Hematopoietic multipotent progenitor cell (in vitro differentiated cells): ENCODE measurements at places on chromosomes 1 and 21.
A peak's percentile ranks its signal among the peaks of the same experiment; 100 is the strongest.

- DNase-seq = no peak
Measured at GRCh38 chr1:29315876-29316275, 79.6 kb downstream of the PTPRU start.

DNA sequence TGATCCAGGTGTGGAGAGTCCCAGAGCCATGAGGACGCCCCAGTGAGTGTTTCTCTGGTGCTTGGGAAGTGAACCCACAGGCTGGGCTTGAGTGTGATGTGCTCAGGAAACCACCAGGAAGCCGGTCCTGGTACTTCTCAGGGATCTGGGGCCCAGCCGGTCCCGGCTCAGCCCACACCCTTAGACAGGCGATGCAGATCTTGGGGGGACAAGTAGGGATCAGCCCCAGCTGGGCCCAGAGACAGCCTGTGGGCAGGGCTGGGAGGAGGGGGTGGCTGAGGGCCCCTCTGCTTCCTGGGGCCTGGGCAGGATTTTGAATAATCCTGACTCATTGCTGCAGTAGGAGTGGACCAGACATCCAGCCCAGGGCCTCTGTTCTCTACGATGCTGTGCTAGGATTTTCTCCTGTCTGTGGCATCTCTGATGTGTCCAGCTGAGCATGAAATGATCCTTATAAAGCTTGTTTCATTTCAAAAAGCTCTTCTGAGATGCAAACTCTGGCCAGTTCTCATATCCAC lies 698.0 kb downstream of the PTPRU start:
- no peak for DNase-seq

GRCh38 chr1:58585166-58585565 lies 8.1 kb upstream of the TACSTD2 start:
- DNase-seq = no peak

- DNase-seq = no peak
Measured at GRCh38 chr21:43305336-43305665, 121.6 kb downstream of the SIK1 start.

DNA sequence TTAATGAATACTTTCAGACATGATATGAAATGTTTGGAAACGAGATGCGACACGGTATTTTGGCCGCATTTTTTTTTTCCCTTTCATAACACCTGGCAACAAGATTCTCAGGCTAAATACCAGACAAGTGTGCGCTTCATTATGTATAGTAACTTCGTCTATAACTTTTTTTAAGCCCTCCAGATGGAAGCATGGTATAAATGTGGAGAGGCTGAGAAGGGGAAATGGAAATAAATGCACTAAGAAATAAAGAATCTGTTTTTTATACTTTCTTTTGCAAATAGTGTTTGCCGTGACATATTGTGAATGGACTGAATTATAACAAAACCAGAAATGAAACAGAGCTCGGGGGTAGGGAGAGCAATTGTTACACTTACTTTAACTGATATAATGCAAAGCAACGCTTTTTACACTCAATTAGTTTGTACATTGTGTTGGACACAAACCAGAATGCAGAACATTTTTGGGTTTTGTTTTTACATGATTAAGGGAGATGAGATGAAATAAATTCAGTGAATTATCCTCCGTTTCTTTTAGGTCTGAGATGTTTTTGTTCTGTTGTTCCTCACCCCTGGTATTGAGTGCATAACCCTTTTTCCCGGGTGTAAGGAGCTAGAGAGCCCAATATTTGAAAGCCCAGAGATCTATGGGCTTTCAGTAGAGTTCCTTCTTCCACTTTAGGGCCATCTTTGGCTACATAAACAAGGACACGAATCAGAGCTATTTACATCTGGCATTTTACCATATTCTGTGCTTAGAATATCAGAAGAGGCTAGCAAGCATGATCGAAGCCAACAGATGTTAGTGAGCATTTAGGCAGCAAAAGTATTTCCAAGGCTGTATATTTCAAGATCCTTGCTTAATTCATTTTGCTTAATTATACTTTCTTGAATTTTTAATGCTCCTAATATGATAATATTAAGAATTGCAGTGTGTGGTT lies 478.0 kb downstream of the CAMTA1 start:
- no peak for DNase-seq

- no peak for DNase-seq
Measured at GRCh38 chr1:7405844-7406500, 365.1 kb upstream of the VAMP3 start.

DNA sequence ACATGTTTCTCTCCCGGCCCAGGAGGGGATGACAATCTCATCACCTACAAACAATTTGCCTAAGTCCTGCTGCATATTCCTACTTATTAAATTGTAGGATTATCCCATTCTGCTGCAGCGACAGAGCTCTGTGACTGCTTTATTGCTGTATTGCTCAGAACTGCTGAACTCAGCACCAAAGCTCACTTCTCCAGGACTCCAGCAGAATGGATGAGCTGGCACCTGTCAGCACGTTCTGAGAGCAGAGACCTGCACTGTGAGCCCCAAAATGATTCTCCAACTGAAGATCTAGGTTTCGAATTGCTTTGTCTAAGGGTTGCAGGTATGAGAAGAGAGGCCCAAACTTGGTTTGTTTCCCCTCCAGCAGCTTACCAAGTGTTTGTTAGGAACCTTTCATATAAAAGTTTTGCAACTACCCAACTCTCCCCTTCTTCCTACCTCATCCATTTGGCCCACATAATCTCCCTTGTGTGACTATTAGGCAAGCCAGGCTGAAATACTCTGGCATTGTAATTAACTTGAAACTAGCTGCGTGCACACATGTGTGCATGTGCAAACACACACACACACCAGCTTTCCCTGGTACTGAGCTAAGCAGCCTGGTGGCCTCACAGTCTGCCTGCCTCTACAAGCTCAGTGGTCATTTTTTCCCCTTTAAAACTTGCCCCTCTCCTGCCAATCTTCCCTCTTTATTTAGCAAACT lies 161.4 kb upstream of the CAMK1G start:
- DNase-seq = no peak

DNA sequence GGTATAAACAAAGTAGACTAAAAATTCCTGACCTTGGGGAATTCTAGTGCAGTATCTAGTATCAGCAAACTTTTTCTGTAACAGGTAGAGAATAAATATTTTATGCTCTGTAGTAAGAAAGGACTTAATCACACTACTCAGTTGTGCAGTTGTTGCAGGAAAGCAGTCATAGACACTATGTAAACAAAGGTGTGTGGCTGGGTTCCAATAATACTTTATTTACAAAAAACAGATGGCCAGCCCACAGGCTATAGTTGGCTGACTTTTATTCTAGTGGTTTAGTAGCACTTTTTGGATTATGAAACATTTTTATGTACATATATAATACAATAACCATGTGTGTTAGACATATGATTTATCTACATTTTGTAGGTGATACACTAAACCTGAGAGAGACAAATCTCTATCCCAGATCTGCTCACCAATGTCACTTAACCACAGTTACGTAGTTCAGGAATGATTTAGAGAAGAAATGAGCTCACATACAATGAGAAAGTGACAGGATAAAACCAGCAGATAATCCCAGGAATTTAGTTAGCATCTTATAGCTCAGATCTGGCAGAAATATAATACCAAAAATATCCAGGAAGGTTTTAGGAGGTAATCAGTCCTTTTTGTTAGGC lies 56.1 kb downstream of the MIER1 start:
- DNase-seq = no peak

- DNase-seq = no peak
Measured at GRCh38 chr1:42932442-42932941, 26.2 kb downstream of the SLC2A1 start.

DNA sequence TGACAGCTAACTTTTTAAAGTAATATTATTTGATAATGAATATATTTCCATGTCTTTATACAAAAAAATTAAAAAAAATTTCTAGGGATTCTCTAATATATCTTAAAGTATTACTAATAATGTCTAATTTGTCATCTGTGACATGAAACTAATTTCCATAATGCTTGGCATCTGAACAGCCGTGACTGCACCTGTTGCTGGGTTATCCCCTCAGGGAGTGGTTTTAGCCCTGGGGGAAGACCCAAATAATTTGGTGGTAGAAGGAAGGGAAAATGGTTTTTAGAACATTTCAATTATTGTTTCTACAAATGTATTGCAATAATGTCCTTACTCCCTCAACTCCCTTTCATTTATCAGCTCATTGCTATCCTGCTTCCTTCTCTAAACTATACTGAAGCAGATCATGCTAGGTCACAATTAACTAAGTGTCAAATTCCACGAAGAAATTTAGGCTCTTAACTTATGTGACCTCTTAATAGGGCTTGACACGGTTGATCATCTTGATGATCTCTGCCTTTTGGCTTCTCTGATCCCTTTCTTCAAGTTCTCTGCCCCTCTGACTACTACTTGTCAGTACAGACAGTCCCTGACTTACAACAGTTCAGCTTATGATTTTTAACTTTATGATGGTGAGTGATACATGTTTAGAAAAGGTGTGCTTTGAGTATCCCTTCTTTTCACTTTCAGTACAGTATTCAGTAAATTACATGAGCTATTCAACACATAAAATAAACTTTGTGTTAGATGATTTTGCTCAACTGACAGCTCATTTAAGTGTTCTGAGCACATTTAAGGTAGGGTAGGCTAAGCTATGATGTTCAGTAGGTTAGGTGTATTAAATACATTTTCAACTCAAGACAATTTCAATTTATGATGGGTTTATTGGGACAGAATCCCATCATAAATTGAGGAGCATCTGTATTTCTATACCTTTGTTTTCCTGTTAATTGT lies 26.4 kb upstream of the DPH5 start:
- peak; percentile 5 for DNase-seq

GRCh38 chr1:6347641-6348487 lies 45.7 kb downstream of the ACOT7 start:
- DNase-seq = peak; percentile 54

- DNase-seq = peak; percentile 53
Measured at GRCh38 chr1:1371746-1372711, 3.0 kb downstream of the AURKAIP1 start.

DNA sequence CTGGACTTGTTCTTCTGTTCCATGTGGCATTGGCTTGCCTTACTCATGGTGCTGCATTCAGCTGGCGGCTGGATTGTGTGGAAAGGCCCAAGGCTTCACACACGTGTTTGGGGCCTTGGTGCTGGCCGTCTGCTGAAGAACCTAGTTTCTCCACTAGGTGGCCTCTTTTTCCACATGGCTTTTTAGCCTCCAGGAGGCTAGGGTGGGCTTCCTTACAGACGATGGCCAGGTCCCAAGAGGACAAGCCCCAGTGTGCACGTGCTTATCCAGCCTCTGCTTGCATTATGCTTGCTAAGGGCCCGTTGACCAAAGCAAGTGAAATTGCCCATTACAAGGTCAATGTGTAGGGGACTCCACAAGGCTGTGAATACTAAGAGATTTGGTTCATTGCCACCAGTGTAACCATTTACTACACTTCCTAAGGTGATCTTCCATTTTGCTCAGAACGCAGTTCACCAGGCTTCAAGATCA lies 47.5 kb upstream of the FOXO6 start:
- no peak for DNase-seq

DNA sequence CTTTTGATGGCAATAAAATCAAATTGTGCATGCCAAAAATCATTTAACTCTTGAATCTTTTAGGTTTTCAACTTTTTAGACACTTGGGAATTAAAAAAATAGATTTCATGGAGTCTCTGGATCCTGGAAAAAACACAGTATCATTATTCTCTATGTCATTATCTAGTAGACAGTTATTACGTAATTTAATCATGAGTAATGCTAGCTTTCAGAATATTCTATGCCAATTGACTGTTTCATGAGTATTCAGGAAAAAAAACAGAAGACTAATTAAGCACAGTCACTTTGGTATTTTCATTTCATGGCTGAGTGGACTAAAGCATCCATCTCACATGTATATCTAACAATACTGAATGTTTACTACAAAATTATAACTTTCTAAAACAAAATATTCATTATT lies 44.0 kb downstream of the ODF2L start:
- no peak for DNase-seq

GRCh38 chr1:42037161-42037560 lies 116.0 kb upstream of the GUCA2B start:
- DNase-seq = no peak

GRCh38 chr1:110508028-110508940 lies 10.7 kb downstream of the KCNA10 start:
- no peak for DNase-seq

DNA sequence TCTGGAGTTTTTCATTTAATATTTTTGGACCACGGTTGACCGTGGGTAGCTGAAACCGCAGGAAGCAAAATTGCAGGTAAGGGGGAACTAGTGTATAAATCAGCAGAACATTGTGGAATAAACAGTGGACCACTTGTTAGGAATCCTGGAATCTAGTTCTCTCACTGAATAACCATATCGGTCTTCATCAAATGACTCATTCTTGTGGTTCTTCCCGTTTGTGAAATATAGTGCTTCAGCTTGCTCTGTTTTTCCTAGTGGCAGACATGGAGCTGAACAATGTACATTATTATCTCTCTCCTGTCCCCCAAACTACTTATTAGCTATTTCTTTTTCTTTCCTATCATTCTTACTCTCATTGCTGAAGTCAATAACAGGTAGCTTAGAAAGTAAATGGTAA lies 61.9 kb downstream of the HSPA13 start:
- DNase-seq = no peak

DNA sequence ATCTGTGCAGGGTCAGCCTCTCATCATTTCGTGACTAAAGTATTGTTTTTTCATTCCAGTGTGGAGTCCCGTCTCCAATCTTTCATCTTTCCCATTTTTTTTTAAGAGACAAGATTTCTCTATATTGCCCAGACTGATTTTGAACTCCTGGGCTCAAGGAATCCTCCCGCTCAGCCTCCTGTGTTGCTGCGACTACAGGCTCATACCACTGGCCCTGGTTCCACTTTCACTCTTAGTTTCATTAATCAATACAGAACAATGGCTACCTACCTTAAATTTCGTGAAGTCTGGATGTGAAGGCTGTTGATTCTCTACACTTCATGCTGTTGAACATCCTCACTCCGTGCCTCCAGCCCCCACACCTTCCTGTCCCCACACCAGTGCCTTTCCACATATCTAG lies 97.7 kb upstream of the GREM2 start:
- no peak for DNase-seq

GRCh38 chr1:33031506-33031905 lies 5.2 kb downstream of the AK2 start:
- DNase-seq = no peak

DNA sequence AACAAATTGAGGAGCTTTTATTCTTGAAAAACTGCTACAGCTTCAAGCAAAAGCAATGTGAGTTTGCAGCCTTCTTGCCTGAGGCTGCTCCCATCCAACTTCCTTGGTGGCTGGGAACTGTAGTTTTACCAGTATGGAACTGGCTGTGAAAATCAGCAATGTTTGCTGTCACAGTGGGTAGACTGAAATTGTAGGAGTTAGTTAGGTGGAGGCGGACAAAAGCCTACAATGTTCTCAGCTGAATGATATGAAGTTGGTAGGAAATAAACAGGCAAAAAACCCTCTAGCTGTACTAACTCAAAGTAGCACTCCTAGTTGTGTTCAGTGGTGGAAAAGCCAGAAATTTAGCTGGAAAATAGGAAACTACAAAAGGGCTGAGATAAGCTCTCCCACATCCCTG lies 18.5 kb downstream of the HAX1 start:
- no peak for DNase-seq

- no peak for DNase-seq
Measured at GRCh38 chr1:37124501-37124900, 90.2 kb upstream of the GRIK3 start.
